Naive B cell (primary cell): ENCODE measurements at places on chromosomes 16 and 17.

- DNase-seq, result no peak
Measured at GRCh38 chr16:83402160-83402814, 405.5 kb upstream of the HSBP1 start.

DNA sequence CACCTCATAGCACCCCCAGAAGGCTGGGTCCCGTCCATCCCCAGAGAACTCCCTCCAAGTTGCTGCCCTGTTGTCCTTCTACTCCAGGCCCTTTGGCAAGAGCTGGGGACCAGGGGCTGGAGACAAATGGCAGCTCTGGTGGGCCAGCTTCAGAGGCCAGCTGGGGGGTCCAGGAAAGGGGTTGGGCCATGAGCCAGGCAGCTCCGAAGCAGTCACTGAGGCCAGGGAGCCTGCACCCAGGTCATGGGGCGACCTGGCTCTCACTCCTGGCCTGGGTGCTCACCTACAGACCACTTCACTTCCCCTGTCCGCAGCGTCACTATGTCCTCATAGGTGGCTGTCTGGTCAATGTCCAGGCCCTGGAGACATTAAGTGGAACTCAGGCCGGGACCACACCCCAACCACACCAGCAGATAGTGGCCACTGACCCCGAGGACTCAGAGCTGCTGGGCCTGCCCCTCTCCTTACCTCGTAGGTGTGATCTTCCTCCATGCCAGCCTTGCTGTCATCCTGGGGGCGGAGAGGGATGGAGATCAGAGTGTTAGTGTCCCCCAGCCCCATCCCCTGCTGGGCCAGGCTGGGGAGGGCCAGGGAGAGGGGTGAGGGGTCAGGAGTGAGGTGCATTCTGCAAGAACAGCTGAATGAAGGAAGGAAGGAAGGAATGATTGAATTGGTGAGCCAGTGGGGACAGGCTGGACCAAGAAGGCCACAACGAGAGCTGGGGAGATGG lies 3.0 kb downstream of the CD79B start:
- DNase-seq, result no peak

DNA sequence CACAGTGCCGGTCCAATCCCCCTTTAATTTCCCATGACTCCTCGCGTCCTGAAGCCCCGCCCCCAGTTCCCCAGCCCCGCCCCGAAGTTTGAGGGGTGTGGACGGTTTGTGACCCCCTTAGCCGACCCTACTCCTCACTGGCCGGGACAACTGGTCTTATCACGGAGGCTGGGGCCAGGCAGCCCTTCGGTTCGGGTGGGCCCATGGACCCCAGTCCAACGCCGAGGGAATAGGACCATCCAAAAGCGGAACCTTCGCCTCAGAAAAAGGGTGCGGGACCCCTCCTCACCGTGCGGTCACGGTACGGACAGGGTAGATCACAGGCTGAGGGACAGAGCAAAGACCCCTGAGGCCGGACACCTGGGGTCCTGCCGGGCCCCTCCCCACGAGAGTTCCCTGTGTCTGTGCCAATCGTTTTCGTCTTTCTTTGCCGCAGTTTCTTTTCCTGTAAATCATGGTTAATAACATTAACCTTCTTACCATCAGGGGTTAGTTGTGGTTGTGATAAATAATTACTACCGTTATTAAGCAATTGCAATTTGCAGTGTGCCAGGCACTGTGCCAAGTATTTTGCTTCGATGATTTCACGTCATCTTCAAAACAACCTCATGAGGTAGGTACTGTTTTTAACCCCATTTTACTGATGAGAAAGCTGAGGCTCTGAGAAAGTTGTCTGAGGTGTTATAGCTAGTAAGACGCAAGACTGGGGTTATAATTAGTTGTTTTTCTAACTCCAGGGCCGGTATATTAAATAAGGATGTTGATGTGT lies 543 bp downstream of the TMUB2 start:
- no peak for DNase-seq

- DNase-seq, result no peak
Measured at GRCh38 chr16:546909-547770, 13.1 kb upstream of the PRR35 start.

DNA sequence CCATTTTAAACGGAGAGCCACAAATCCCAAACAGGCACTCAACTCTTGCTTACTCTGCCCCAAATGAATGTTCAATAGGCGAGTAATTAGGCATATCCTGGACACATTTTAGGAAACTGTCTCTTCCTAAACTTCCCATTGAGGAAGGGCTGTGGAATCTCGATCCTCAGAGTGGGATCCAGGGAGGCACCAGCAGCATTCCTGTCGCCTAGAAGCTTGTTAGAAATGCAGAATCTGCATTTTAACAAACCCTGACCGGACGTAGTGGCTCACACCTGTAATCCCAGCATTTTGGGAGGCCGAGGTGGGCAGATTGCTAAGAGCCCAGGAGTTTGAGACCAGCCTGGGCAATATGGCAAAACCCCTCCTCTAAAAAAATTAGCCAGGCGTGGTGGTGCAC lies 95.6 kb downstream of the GAS7 start:
- no peak for DNase-seq

DNA sequence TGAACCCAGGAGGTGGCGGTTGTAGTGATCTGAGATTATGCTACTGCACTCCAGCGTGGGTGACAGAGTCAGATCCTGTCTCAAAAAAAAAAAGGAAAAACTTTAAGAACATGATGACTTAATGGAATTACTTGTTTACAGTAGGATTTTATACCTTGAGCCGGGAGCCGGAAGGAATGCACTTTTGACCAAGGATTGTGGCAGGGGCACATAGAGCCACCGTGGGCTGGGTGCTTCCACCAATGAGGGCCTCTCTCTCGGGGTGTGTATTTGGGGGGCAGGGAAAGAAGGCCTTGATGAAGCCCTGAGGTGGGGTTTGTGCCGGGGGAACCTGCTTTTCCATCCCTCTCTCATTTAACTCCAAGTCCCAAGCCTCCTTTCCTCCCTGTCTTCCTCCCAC lies 6.7 kb upstream of the NAGPA start:
- DNase-seq, result no peak

- DNase-seq, result no peak
Measured at GRCh38 chr16:60922920-60923319, 1113.3 kb downstream of the CDH8 start.

- no peak for DNase-seq
Measured at GRCh38 chr16:75024594-75024993, 25.8 kb downstream of the ZNRF1 start.

DNA sequence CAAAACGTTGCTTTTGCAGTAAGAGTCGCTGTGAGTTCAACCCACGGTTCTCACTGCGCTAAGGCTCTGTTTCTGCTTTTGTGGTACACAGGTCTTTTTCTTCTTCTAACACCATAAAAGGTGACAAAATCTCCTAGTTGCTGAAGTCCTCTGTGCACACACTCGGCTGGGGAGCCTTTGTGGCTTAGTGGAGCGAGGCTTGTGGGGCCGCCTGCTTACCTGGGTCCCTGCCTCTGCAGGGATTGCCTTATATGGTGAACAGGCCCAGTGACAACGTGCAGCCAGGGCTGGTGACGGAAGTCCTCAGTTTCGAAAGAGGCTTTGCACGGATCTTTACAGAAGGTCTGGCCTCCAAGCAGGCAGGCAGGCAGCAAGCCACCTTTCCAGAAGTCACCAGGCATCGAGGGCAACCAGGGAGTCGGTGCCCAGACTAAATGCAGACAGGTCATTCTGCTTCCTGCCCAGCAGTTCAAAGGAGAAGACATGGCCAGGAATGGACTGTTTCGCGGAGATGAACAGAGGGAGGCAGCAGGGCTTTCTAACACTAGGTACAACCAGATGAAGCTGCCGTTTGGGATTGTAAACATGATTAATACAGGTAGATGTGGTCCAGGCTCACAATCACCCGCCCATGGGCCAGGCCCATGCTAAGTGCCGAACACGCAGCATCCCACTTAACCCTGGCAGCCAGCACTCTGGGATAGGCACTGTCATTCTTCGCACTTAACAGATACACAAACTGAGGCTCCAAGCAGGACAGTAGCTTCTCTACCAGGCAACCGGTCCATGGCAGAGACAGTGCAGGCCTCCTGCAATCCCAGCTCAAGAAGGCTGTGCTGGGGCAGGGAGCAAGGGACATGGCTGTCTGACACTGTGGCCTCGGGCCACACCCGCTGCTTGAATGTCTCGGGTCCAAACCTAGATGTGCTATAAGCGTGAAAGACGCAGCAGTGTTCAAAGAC lies 10.7 kb upstream of the MEAK7 start:
- DNase-seq, result peak; percentile 39

DNA sequence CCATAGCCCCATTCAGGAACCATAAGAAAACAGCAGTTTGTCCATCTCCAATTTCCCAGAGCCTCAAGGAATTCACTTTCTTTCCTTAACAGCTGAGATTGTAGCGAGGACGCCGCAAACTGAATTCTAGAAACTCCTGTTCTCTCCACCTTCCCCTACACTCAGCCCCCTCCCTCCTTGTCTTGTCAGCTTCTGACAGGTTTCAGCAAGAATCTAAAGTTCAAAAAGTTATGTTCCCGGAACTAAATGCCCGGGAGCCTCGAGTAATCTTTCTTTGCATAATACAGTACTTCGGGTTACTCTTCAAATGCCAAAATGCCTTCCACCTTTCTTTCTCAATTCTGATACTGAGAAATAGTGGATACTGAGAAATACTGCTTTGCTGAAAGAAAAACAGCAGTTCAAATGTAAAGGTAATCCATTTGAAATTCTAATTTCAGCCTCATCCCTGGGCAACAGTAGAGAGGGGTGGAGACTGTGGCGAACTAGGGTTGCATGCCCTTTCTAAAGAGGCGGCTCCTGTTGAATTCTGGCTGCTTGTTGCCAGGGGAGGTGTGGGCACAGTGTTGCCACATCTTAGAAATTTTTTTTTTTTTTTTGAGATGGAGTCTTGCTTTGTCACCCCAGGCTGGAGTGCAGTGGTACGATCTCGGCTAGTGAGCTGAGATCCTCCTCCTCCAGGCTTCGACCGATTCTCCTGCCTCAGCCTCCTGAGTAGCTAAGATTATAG lies 63.5 kb upstream of the USP7 start:
- DNase-seq, result no peak
